CD4-positive, alpha-beta T cell treated with Interleukin-6 for 4 hours (primary cell): ENCODE measurements at places on chromosomes 11 and 22.

GRCh38 chr11:31826536-31827438 lies 15.7 kb upstream of the PAX6 start:
- no peak for DNase-seq

- DNase-seq: peak; percentile 58
Observed at GRCh38 chr11:78192911-78193351, 4.2 kb downstream of the USP35 start.

GRCh38 chr11:28618416-28618815 lies 510.2 kb downstream of the METTL15 start:
- DNase-seq: no peak

DNA sequence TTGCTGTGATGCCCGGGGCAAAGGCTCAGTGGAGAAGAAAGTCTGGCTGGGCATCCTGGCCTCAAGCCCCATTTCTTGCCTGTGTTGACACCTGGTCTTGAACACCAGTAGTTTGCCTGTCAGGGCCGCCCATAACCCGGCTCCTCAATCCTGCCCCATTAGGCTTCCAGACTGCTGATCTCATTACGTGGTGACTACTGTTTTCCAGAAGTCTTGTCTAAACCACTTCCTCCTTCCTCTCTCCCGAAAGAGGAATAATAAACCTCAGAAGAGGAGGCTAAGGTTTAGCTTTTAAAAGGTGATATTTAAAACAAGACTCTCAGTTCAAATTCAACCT lies 97.7 kb downstream of the CD44 start:
- peak; percentile 16 for DNase-seq

- DNase-seq: peak; percentile 47
Observed at GRCh38 chr11:13970986-13971385, 8.5 kb downstream of the SPON1 start.

- DNase-seq: no peak
Observed at GRCh38 chr11:33437529-33437928, 180.3 kb downstream of the HIPK3 start.

DNA sequence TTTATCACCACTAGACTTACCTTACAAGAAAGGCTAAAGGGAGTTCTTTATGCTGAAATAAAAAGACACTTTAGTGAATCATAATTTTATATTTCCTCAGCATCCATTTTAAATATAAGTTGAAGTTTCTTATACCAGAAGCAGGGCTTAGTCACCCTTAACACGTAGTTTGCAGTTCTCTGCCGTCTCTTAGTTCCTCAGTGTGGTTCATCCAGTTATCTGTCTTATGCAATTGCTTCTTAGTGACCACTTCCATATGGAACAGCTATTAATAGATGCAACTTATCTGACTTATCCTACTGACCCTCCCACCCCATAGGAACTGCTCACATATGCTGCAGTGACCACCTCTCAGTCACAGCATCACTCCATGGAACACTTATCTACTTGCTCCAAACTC lies 11.7 kb upstream of the SLC36A4 start:
- DNase-seq: no peak

DNA sequence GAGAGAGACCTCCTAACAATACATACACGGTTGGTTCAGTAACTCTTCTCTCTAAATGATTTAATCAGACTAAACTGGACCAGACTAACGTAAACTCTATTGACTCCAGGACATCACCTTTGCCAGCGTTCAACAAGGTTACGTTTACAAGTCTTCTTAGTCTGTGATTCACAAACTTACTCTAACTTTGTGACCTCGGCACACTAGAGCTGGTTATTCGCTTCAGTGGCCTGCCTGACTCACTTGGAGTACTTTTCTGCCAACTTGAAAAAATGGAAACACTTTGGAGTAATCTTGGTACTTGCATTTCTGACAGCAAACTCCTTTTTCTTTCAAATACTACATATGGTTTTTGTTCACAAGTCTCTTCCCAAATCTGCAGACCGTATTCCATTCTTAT lies 26.2 kb downstream of the MTMR2 start:
- no peak for DNase-seq

DNA sequence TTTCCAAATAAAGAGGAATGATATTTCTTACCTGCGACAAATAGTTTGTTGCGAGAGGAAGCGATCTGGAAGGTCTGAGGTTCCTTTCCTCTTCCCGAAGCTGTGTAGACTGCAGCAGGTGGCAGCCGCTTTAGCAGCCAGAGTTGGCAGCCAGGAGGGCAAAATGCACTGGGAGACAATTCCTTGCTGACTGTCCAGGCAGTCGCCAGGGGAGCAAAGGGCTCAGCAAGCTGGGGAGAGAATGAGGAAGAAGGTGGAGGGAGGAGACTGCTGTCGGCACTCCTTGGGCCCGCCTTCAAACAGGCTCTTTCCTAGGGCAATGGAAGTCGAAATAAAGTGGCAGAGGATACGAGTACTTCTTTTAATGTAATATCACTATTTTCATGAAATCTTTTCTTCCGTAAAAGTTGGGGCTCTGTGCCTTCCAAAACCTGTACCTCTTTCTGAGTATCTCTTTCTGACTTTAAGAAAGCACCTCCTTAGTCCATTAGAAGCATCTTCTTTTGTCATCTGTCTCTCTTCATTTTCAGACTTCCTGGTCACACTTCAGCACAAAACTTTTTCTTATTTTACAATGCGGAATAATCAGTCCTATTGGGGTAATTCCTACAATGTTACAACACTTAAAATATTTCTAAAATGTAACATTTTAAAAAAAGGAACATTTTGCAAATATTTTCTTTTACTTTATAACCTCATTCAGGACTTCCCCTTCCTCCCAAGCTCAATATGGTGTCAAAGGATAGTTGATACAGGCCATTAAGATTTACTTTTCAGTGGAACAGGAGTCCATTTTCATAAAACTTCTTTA lies at the start of gene IL18:
IL18 (minus strand) TSS at position 220 of the 811 bp plus-strand sequence. CDS start 9,041 bp downstream, outside the sequence.
- no peak for DNase-seq

DNA sequence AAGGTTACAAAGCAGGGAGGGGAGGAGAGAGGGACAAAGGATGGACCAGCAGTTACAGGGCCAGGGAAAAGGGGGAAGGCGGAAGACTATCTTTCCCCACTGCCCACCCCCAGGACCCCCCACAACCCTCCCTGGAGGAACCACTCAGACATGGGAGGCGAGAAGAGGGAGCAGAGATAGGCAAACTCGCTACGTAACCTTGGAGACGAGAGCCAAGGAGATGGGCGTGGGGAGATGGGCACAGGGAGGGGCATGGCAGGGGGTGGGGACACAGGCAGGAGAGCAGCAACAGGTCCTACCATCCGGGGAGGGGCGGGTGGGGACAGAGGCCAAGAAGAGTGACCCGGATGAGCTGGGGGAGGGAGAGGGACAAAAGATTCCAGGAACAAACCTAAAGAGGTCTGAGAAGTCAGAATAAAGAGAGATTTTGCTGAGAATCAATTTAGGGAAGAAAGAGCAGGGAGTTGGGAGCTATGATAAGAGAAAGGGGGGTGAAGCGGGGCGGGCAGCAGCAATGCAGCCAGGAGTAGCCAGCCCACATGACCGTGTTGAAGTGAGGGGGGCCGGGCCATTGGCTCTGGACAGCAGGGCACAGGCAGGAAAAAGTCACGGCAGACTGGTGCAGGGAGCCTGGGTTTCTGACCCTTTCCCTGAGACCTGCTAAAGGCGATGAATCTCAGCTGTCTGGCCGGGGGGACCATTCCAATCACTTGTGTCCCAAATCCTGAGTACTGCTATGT lies 128.4 kb downstream of the BUD13 start:
- DNase-seq: no peak
